ENCODE measurements at places on chromosomes 16 and 17.

DNA sequence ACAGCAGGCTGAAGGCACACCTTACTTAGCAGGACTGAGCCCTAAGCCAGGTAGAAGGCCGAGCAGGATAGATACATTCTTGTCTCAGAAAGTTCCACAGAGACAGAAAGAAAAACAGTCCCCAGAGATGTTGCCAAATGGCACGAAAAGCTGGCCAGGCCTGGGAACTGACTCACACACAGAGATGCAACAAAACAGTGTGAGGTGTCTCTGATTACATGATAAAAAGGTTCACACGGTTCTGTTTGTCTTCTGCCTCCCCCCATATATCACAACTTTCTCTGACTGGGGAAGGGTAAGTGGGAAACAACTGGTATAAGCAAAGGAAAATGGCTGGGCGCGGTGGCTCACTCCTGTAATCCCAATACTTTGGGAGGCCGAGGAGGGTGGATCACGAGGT, 1.7 kb downstream of the WBP2 start:
- DNase-seq = no peak

DNA sequence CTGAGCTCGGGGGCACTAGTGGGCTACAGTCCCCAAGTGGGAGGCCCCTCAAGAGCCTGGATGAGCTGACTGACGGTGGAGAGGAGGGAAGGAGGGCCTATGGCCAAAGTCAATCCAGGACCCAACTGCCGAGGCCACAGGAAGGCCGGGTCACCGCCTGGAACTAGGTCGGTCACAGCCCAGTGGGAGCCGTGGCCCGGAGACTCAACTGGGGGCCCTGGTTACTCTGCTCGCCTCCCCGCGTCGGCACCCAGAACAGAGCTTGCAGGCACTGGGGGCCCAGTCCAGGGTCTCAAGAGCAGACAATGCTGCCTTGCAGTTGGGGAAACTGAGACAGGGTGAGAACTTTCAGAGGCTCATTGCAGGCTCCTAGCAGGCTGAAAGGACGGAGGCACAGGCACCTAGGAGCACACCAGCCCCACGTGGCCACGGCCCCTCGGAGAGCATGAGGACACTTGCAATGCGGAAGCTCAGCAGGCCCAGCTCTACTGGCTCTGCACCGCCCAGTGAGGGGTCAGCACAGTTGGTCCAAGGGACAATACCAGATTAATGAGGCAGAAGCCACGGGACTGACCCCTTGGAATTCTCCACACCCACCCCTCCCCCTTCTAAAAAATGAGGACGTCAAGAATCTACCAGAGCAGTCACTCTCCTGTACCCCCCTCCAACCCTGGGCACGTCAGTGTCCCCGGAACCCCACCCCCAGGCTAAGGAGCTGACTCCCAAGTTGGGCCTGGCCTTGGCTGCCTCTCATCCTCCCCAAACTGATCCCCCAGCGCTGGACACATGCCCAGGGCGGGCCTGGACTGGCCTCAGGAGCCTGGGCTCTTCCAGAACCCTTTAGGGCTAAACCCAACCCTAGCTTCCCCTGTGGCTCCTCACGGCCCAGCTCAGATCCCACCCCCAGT, 2.2 kb downstream of the HS3ST6 start:
- no peak for DNase-seq

DNA sequence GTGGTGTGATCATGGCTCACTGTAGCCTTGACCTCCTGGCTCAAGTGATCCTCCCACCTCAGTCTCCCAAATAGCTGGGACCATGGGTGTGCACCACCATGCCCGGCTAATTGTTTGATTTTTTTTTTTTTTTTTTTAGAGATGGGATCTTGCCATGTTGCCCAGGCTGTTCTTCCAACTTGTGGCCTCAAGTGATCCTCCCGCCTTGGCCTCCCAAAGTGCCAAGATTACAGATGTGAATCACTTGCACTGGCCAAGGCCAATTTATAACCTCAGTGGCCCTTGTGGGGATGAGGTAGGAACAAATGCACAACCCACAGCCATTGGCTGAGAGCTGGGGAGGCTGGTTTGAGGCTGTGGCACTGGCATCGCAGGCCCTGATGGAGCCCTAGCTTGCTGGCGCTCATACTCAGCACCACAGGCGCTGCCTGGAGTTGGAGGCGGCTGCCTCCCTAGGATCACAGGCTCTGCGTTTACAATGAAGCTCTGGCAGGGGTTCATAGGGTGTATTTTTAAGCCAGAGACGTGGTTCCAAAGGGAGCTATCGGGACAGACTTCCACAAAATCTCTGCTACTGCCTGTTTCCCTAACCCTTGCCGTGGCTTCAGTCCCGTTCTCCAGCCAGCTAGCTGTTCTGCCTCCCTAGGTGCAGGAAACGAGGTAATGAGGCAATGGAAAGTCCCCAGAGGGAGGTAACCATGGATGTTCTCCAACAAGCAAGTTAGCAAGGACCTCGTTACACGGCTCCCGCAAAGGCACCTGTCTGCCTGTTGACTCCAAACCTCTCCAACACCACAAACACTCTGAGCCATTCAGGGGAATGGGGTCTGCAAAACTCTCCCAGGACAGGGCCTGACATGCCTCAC, 2.9 kb downstream of the ABCA3 start:
- no peak for DNase-seq

GRCh38 chr17:55793272-55793671, 42.4 kb downstream of the PCTP start:
- no peak for DNase-seq

- DNase-seq = no peak
Measured at GRCh38 chr16:57764341-57765159, 29.0 kb downstream of the KATNB1 start.

DNA sequence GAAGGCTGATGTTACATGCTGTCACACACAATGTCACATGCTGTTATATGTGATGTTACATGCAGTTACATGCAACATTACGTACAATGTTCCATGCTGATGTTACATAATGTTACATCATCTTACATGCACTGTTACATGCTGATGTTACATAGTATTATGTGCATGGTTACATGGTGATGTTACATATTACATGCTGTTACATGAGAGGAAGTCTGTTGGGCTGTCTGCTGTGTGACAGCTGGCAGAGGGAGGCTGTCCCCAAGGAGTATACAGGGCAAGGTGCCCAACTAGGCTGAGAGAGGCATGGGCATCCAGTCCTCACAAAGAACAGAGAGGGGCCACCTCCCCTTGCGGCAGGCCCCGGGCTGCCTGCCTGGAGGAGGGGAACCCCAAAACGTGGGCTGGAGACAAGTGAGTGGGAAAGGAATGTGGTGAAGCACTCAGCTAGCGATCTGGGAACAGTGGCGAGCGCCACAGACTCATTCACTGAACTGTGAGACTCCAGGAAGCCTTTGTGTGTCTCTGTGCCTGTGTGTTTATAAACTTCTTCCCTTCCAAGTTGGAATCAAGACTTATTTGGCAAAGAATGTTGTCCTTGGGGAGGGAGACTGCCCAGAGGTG, 30.6 kb downstream of the TMEM92 start:
- DNase-seq = no peak

DNA sequence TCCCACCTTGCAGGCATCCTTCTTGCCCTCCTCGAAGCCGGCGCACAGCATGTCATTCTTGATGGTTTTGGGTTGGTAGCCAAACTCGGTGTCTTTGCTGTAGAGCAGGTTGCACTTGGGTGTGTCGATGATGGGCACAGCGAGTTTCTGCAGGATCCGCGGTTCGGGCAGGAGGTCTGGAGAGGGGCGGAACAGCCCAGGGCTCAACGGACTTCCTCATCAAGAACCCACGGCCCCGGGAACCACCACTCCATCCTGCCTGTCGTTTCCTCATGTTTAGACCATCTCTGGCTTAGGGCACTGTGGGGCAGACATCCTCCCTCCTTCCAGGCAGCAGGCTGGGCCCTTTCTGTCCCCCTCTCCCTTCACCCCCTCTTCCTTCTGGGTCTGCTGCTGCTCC, 6.5 kb downstream of the PRSS27 start:
- DNase-seq = no peak
